Activated effector memory CD4-positive, alpha-beta T cell treated with anti-CD3 and anti-CD28 coated beads, Interleukin-2, amount 50 U/mL, for 16 hours (primary cell): ENCODE measurements at places on chromosomes 5 and 9.

GRCh38 chr5:132608107-132608506, 49.9 kb upstream of the IL13 start:
- DNase-seq = no peak

DNA sequence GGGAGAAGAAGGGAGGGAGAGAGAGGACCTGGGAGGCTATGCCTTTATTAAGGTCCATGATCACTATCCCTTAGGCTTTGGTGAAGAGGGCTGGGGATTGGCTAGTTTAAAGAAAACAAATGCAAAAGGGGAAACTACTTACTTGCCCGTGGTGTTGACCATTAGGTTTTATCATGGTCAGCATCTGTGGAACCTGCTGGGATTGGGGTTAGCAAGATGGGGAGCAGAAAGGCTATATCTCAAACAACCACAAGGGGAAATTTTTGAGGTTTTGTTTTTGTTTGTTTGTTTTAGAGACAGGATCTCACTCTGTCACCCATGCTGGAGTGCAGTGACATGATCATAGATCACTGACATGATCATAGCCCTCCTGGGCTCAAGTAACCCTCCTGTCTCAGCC, 9.0 kb upstream of the RAD23B start:
- no peak for DNase-seq

DNA sequence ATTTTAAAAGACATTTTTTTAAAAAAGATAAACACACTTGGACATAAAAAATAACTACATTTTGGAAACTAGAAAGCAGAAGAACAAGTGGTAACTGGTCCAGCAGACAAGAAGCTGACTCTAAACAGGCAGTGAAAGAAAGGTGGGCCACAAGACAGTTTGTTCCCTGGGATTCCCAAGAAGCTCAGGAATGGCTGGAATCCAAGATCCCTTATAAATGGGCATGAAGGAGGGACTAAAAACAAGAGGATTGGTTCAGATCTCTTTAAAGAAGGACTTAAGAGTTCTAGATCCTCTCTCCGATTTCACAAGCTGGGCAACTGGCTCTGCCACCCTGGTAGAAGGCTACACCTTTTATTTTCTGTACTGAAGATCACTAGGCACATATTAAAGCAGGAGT, 102.8 kb downstream of the ARL15 start:
- DNase-seq = no peak

- DNase-seq = no peak
Observed at GRCh38 chr5:56360816-56361215, 127.7 kb upstream of the ANKRD55 start.

DNA sequence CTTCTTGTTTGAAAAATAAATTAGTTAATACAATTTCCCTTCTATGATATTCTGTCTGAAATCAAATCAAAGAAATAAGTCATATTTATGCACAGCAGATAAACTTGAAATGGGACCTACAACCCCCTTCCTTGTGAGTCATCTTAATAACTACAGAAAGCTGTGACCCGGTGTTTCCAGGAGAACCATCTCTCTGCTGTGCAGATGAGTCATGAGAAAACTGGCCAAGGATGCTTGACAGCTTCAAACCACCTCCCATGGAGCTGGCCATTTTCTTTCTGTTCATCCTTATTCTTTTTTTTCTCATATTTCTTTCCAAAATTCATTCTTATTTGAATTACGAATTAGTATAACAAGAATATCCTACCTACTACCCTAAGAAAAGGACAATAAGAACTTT, 43.4 kb upstream of the NR4A3 start:
- DNase-seq = no peak

GRCh38 chr5:160438316-160439204, 16.9 kb downstream of the PTTG1 start:
- DNase-seq = peak; percentile 82

- DNase-seq = no peak
Observed at GRCh38 chr9:9117866-9118265, 1318.3 kb upstream of the DMAC1 start.

DNA sequence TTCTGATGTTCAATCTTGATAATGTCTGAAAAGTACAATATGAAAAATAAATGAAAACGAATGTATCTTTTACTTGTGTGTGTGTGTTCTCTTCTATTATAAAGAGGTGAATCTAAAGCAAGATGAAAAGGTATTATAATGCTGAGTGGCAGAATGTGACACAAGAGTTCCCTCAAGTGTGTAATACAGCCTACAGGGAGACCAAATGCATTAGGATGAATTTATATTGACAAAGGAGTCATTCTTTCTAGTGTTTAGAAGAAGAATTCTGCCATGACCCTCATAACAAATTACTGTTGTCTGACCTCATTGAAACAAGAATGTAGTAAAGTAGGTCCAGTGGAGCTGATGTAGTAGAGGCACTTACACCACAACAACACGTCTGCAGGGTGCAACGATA, 1119.0 kb upstream of the CDH10 start:
- no peak for DNase-seq

DNA sequence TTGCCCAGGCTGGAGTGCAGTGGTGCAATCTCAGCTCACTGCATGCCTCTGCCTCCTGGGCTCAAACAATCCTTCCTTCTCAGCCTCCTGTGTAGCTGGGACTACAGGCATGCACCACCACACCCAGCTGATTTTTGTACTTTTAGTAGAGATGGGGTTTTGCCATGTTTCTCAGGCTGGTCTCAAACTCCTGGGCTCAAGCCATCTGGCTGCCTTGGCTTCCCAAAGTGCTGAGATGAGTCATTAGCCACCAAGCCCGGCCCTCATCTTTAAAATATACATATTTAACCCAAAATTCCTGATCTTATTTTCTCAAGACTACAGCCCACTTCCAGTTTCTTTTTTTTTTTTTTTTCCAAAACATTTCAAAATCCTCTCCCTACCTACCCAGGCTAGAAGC, 31.7 kb upstream of the MINAR2 start:
- DNase-seq = no peak

GRCh38 chr5:168612996-168613395, 33.8 kb upstream of the PANK3 start:
- no peak for DNase-seq

- no peak for DNase-seq
Observed at GRCh38 chr9:126222363-126222834, 104.2 kb upstream of the MVB12B start.

GRCh38 chr5:5140479-5141338, 579 bp downstream of the ADAMTS16 start:
- no peak for DNase-seq

DNA sequence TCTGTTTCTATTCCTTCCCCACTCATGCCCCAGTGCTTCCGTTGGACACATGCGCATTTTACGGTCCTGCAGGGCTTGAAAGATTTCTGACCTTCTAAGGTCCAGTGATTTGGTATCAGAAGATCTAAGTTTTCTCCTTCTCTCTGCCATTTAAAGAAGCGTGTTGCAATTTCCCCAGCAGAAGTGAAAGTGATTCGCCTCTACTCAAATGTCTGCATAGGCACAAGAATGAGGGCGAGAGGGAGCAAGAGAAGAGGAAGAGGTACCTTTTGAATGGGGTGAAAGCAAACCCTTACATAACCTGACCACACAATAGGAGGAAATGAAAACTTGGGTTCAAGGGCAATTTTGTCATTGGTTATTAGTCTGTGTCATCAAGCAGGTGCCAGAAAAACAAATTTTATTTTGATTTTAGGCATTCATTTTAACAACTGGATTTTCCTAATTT, 31.7 kb upstream of the NR3C1 start:
- DNase-seq = no peak

DNA sequence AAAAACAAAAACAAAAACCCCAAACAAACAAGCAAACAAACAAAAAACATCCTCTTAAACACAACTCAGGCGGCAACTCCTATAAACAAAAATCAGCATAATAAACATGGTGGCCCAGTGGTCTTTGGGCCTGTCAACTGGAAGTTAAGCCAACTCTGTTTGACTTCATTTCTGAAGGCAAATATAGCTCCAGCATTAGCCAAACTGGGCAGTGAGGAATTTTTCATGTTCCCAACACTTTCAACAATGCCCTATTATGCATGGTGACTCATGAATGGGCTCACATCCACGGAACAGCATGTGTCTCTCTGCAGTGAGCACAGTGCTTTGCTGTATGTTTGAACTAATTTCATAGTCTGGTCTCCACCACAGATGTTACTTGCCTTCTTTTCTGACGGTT, 143.9 kb upstream of the STC2 start:
- DNase-seq = no peak

GRCh38 chr5:175556794-175557193, 78.4 kb downstream of the SFXN1 start:
- no peak for DNase-seq

DNA sequence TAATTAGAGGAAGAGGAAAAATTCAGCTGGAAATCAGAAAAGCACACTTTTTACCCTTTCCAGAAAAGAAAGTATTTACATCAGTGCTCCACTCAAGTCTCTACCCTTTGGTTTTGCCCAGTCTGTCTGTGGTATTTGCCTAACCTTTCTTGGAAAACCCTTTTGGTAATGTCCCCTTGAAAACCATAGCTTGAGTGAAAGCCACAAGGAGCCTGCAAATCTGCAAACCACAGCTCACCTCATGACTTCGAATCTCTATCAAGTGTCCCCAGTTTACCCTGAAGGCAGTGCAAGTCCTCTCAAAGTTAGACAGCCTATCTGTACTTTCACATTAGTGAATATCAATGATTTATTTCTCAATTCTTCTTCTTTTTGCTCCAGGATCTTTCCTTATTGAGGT, 162.1 kb upstream of the TSLP start:
- no peak for DNase-seq

- DNase-seq = peak; percentile 54
Observed at GRCh38 chr5:160921-161802, 30.1 kb upstream of the LRRC14B start.

- no peak for DNase-seq
Observed at GRCh38 chr9:120513825-120514396, 66.1 kb downstream of the CDK5RAP2 start.
